ENCODE measurements at places on chromosomes 11 and 22.
A peak's percentile ranks its signal among the peaks of the same experiment; 100 is the strongest.

- DNase-seq, result no peak
These were observed 642.6 kb upstream of the CCDC179 start for GRCh38 chr11:23502826-23503225.

DNA sequence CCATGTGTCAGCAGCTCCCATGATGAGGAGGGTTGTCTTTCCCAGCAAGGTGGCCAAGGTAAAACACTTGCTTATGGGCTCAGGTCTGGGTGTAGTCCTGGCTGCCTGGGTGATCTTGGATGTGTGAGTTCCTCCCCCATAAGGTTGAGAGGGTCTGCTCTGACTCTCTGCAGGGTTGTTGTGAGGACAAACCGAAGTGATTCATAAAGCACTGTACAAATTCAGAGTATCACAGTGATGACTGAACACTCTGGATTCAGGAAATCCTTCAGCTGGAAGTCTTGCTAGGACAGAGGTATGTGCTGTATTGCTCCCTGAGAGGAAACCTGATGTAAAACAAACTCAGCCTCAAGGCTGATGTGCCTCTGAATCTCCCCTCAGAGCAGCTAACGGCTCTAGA is 220.9 kb upstream of the PITPNB start:
- peak; percentile 88 for DNase-seq

GRCh38 chr22:40728731-40729189 is 49.5 kb downstream of the MCHR1 start:
- DNase-seq, result peak; percentile 37

- DNase-seq, result no peak
These were observed 1032.4 kb downstream of the TBC1D22A start for GRCh38 chr22:47794851-47795250.

GRCh38 chr11:116955548-116955947 is 118.1 kb upstream of the APOA1 start:
- DNase-seq, result no peak

DNA sequence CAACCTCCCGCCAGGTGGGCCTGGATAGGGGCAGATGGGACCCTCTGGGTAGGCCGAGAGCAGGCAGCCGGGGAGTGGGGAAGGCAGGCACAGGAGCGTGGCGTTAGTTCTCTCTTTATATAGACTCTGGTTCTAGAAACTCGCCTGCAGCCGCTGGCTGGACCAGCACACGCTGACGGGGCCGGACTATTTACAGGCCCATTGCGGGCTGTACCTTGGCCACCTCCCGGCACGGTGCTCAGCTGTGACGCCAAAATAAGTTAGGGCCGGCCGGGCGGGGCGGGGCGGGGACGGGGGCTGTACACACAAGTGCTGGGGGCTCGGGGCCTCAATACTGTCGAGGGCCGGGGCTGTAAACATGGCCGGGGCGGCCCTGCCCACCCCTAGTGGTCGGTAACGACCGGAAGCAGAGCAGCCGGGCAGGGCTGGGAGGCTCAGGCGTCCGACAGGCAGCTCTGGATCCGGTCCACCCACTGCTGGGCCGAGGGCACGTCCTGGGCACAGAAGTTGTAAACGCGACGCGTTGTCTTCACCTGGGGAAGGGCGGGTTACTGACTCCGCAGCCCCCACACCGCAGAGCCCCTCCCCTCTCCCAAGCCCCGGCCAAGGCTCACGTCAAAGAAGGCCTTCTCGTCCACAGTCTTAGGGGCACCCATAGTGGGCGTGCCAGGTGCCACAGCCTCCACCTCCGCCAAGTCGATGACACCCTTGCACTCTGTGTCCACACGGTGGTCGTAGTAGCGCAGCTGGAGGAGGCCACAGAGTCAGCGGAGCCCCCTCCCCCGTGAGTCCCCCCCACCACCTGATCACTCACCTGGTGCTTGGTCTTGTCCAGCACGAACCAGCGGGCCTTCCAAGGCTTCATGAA is 27.9 kb downstream of the SBF1 start:
- DNase-seq, result no peak

GRCh38 chr22:49299821-49300231 is 527.8 kb downstream of the BRD1 start:
- no peak for DNase-seq

DNA sequence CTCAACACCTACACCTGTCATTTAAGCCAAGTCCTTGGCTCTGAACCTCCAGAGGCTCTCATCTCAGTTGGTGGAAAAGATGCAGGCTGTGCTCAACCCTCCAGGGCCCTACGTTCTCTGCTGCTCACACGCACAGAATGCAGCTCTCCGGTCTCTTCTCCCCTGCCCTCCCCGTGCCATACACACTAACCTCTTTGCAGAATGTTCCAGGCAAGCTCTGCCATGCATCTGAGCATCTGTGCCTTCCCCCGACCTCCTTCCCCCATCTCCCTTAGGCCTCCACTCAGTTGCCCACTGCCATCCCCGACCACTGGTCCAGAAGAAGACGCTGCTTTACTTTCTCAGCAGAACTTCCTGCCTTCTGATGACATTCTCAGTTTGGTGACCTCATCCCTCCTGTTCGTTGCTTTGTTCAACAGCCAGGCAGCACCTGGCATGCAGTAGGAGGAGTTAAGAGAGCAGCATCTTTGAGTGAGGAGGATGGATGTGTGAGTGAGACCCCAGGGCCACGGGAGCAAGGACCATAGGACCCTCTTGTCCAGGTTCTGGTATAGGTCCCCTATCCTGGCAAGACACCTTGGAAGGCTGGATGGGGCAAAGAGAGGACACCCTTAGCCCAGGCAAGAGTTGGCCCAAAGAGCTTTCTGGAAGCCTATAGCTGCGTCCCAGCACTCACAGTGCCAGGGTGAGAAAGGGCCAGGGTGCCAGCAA is 598.0 kb downstream of the BRD1 start:
- no peak for DNase-seq

DNA sequence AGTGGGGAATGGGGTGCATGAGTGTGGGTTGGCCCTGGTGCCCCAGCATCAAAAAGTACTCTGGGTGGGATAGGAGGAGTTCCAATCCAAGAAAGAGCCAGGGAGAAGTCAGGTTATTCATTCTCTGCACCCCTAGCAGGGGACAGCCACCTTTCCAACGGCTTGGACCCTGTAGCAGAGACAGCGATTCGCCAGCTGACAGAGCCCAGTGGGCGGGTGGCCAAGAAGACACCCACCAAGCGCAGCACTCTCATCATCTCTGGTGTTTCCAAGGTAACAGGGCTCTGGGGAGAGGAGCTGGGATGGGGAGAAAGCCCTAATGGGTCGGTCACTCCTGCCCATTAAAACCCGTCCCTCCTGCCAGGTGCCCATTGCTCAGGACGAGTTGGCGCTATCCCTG is 6.6 kb downstream of the C2CD2L start:
- DNase-seq, result no peak

- no peak for DNase-seq
These were observed 33.5 kb upstream of the CRTAM start for GRCh38 chr11:122804796-122805195.

GRCh38 chr11:66546966-66547661 is 411 bp downstream of the ACTN3 start:
- DNase-seq, result no peak

DNA sequence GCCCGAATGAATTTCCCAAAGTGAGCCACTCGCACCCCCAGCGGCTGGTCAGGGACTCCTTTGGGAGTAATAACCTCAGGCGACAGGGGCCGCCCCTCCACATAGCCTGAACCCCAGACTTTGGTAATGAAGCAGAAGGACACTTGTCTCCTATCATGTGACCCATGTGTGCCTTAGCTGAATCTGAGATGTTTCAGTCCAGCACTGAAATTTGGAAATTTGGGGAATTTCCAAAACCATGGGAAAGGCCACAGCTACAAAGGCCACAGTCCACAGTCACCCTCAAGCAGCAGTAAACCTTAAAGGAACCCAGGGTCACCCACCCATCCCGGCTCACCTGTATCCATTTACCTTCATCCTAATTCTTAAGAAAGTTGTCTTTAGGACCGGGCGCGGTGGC is 51.4 kb upstream of the FADD start:
- no peak for DNase-seq

GRCh38 chr11:102981324-102981910 is 25.9 kb upstream of the MMP13 start:
- peak; percentile 18 for DNase-seq

- DNase-seq, result no peak
These were observed 165.0 kb upstream of the TRPC6 start for GRCh38 chr11:101748572-101749344.

DNA sequence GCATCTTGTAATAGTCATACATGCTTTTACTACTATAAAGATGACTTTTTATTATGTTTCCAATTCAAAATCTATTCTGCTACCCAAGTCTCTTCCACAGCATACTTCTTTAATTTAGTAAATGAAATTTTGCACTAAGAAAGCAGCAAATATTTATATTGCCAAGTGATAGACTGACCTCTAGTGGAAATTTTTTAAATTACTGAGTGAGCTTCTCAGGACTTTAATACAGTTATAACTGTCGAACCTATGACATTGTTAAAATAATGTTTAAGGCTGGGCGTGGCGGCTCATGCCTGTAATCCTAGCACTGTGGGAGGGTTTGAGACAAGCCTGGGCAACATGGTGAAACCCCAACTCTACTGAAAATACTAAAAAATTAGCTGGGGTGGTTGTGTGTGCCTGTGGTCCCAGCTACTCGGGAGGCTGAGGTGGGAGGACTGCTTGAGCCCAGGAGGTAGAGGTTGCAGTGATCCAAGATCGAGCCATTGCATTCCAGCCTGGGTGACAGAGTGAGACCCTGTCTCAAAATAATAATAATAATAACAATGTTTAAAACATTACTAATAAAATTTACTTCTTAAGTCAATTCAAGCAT is 27.3 kb downstream of the STK33 start:
- peak; percentile 71 for DNase-seq

GRCh38 chr22:29693671-29694070 is 26.1 kb upstream of the CABP7 start:
- DNase-seq, result peak; percentile 50

- DNase-seq, result no peak
These were observed 246.6 kb downstream of the KIRREL3 start for GRCh38 chr11:126753990-126754389.

- peak; percentile 62 for DNase-seq
These were observed 31.6 kb upstream of the MYH9 start for GRCh38 chr22:36419177-36419911.

DNA sequence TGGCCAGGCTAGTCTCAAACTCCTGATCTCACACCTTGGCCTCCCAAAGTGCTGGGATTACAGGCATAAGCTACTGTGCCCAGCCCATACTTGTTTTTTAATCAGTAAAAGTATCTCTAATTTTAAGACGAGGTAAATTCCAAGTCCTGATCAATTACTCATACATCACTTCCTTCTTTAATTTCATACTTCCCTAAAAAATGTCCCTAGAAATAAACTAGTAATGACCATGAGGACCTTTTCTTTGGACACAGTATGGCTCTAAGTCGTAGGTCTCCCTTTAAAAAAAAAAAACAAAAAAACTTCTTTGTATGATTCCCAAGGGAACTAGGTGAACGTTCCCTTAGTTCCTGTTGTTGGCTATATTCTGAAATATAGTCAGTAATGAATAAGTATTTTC is 29.8 kb downstream of the NUP98 start:
- DNase-seq, result no peak

GRCh38 chr22:27445881-27446280 is 355.7 kb downstream of the MN1 start:
- no peak for DNase-seq

- no peak for DNase-seq
These were observed 18.1 kb downstream of the TRPM5 start for GRCh38 chr11:2426221-2426620.

GRCh38 chr11:2507945-2508749 is 63.3 kb downstream of the KCNQ1 start:
- no peak for DNase-seq

DNA sequence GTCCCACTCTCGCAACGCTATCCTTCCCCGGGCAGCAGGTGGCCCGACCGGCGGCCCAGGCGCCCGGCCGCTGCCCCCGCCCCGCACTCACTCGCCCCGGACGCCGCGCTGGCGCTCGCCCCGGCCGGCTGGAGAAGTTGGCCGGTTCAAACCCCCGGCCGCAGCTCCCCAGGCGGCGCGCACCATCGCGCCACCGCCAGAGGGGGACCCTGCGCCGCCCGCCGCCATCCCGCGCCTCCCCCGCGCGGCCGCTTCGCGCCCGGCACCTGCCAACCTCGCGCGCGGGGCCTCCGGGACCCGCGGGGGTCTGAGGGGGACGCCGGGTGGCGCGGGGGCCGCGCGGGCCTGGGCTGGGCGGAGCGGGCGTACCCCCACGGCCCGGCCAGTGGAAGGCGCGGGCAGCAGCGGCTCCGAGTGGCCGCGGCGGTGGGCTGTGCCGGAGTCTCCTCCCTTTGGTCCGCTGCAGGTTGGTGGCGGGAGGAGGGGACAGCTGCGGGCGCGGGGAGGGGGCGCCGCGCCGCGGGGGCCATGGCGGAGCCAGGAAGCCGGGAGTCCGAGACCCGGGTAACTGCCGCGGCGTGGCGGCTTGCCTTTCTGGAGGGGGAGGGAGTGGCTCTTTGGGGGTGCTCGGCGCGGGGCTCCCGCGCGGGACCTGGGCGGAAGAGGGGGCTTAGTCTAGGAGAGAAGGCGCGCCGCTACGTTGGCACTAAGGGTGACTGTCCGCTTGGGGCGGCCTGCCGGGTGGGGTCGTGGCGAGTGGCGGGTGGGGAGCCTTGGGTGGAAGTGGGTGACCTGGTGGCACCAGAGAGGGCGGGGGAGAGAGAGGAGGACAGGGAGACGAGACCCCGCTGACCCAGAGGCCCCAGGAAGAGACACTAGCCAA is at the start of the genes MPST and TST:
TSS of gene MPST (plus strand) at position 434 of the 883 bp plus-strand sequence. CDS start at position 529, 95 bp downstream.
TSS of gene TST (minus strand) at position 139 of the 883 bp plus-strand sequence. CDS start 715 bp downstream, outside the sequence.
- peak; percentile 55 for DNase-seq

- no peak for DNase-seq
These were observed 11.5 kb downstream of the TMPRSS13 start for GRCh38 chr11:117917591-117918151.

- DNase-seq, result no peak
These were observed 1.8 kb downstream of the CD82 start for GRCh38 chr11:44566952-44567875.

DNA sequence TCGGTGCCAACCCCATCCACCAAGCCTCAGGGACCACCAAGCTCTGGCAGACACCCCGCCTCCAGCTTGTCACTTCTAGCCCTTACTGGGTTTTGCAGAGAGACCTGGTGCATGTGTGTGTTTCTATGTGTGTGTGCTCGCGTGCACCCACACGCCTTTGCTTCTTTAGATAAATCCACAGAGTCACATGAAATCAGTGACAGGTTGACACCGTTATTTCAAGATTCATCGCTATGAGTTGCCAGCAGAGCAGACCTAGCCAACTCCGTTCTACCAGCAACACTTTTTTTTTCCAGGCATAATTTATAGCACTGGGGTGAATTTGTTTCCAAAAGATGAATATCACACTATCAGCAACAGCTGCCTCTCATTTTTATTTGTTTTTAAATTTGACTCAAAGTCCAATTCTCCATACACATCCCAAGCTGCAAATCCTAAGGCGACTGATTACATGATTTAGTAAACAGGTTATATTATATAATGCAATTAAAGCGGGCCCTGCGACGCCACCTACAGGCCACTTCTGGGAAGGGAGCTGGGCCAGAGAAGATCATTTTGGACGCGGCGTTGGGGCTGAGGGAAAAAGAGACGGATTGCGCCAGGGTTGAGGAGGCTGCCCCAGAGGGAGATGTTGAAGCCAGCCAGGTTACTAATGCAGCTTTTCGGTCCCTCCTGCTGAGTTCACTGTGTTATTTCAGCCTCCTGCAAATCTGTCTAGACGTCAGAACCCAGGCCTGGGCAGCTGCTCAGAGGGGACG is 150.5 kb downstream of the FEZ1 start:
- DNase-seq, result peak; percentile 94
